Activated CD8-positive, alpha-beta memory T cell treated with anti-CD3 and anti-CD28 coated beads for 48 hours (primary cell): ENCODE measurements at places on chromosomes 13 and 19.

- no peak for DNase-seq
Measured at GRCh38 chr13:48531416-48532255, 1.2 kb downstream of the RCBTB2 start.

DNA sequence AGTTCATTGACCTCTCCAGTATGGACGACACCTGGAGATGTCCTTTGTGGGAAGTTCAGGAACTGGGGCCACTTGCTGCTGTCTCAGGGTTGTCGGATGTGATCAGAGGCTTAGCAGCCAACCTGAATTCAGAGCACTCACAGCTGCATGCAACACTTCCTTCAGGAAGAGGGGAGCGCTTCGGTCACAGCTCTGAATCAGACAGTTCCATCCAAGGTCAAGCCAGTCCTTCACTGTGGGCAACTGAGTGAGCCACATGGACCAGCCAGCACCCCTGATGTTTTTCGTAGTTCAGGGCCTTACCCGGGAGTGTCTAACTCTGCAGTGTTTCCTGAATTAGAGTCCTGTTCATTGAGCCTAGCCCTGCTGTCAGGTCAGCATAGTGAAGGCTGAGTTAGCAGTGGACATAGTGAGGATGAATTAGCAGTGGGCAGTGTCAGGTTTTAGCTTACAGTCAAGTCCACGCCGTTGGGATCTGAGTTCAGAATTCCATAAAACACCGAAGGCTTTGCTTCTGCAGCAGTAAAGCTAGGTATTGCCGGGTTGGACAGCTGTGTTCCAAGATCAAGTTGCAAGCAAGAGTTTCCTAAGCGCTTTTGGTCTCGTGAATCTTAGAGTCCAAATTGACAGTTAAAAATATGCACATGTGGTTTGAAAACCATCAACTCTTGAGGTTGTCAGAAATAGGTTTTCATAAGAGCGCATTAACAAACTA lies 5.1 kb downstream of the ZNF555 start:
- DNase-seq, result no peak

DNA sequence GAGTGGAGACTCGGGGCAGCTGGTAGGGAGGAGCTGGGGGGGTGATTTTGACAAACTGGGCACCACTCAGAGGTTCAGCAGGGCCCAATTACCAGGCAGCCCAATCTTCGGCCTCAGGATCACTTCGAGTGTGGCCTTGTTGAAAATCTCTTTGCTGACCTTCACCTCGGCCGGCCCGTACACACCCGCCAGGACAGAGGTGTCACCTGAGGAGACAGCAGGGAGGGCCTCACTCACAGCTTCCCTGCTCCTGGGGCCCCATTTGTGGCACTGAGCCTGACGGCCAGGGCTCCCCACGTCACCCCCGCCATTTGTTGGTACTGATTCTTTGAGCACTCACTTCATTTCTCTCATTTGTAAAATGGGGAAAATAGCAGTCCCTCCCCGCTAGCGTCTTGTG lies 4.4 kb downstream of the EXOSC5 start:
- DNase-seq, result no peak

DNA sequence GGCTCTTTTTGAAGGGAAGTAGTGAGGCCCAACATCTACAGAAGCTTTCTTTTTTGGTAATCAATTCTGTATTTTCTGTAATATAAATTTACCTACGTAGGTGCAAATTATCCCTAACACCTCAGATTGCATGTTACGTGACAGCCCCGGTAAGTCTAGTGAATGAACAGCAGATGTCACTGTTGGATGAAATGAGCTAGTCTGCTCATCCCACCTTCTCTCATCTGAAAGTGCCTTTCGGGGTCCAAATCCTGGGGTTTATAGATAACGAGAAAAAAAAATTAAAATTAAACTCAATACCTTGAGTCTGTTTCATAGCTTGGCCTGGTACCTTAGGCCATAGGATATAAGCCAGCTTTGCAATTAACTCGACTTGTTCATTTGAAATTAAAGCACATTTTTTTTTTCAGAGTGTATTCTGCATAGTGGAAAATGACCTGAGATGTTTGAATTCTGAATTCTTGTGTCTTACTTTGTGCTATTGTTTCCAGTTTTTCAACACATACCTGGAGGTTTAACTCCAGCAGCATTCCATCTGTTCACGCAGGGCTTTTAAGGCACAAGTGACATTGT lies 548.2 kb downstream of the GPC5 start:
- DNase-seq, result no peak
